Activated CD8-positive, alpha-beta memory T cell treated with anti-CD3 and anti-CD28 coated beads, Interleukin-2, amount 10 ng/mL, durations not matched to agents 7 days and 5 days (primary cell): ENCODE measurements at places on chromosomes 12 and 14. TPM values are rescaled to one million over a fixed set of nuclear protein-coding genes. Genes with fewer than 3 reads are reported as not detected.

- DNase-seq = no peak
These were observed 1.2 kb downstream of the ZNF641 start for GRCh38 chr12:48349471-48349870.

Gene TMCC3
- 0.29 TPM for total RNA-seq

Gene STYX
- total RNA-seq = 20.7 TPM

Gene TMTC2
- 3.3 TPM for total RNA-seq

Gene CCDC198
- total RNA-seq = not detected
